ENCODE measurements at places on chromosomes 2 and 18.

DNA sequence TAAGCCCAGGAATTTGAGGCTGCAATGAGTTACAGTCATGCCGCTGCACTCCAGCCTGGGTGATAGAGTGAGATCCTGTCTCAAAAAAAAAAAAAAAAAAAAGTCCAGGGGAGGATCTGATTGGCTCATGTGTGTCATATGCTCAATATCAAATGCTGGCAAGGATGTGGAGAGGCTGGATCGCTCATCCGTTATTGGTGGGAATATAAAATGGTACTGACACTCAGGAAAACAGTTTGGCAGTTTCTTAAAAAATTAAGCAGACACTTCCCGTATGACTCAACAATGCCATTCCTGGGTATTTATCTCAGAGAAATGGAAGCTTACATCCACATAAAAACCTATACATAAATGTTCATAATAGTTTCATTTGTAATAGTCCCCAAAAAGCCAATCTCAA is 68.9 kb downstream of the MEX3C start:
- no peak for DNase-seq

- DNase-seq = peak; percentile 89
Observed at GRCh38 chr18:51614033-51614432, 416.6 kb upstream of the MEX3C start.

- DNase-seq = no peak
Observed at GRCh38 chr2:61647044-61647443, 108.9 kb upstream of the XPO1 start.

DNA sequence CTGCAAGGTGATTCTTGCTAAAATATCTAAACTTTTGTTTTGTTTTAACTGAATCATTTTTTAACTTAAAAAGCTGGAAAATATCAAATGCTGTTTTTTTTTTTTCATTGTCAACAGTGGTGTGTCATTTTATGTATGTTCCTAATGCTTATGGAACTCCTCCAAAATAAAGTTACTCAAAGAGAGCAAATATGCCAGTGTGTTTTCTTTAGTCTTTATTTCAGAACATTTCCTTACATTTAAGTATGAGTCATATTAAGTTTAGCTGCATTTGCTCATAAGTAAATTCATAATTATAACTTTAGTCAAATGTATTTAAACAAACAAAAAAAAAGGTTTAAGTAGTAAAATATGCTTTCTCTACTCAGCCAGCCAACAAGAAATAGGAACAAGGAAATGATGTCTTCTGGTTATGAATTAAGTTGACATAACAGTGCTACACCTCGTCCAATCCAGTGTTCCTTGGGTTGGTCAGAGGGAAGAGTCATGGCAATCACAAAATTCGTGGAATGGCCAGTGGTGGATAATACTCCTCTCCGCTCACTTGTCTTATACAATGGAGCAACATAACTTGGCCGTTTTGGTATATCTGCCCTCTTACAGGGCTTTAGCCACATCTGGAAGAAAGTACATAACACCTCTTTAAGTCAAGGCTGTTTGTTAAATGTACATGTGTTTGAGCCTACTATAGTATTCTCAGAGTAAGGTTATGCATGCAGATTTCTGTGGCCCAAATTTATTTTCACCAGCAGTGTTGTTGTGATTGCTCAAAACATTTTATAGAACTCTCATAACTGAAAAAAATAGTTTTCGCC is 80.7 kb downstream of the SLC39A10 start:
- no peak for DNase-seq

- DNase-seq = no peak
Observed at GRCh38 chr2:29579495-29580169, 341.8 kb downstream of the ALK start.

- DNase-seq = no peak
Observed at GRCh38 chr2:199875400-199875799, 24.4 kb upstream of the FTCDNL1 start.

GRCh38 chr2:31236433-31237205 is 2.7 kb downstream of the EHD3 start:
- DNase-seq = no peak

DNA sequence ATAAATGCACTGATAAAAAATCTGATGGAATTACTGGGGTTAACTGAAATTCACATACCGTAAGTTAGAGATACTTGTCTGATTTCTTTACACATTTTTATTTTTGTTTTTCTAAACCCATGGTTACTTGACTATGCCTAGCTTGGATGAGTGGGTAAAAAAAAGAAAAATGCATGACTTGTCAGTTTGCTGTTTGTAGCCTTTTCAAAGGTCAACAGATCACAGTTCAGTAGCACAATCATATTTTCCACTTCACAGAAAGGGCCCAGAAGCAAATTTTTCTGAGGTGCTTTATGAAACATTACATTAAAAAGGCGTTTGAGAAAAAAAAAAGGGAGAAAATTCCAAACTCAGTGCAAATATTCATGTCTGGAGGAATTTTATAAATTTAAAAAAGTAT is 16.4 kb downstream of the SLC16A14 start:
- DNase-seq = no peak

All from adrenal gland (tissue), 19 donors.